ENCODE measurements at places on chromosomes 12 and 14.

- peaks cover 10% of the 10 kb centered on the region for H3K4me1 ChIP-seq
- H3K4me3 ChIP-seq: no peak overlapping the region
These were observed 20.0 kb upstream of the BCL7A start for GRCh38 chr12:122001466-122002209.

GRCh38 chr12:128265566-128265965 is 1.4 kb upstream of the TMEM132C start:
- DNase-seq: no peak
- H3K4me1 ChIP-seq: no peaks in the 10 kb centered on the region
- H3K36me3 ChIP-seq: no peaks in the 10 kb centered on the region
- no peaks in the 10 kb centered on the region for H3K27me3 ChIP-seq
- H3K27ac ChIP-seq: no peak overlapping the region

DNA sequence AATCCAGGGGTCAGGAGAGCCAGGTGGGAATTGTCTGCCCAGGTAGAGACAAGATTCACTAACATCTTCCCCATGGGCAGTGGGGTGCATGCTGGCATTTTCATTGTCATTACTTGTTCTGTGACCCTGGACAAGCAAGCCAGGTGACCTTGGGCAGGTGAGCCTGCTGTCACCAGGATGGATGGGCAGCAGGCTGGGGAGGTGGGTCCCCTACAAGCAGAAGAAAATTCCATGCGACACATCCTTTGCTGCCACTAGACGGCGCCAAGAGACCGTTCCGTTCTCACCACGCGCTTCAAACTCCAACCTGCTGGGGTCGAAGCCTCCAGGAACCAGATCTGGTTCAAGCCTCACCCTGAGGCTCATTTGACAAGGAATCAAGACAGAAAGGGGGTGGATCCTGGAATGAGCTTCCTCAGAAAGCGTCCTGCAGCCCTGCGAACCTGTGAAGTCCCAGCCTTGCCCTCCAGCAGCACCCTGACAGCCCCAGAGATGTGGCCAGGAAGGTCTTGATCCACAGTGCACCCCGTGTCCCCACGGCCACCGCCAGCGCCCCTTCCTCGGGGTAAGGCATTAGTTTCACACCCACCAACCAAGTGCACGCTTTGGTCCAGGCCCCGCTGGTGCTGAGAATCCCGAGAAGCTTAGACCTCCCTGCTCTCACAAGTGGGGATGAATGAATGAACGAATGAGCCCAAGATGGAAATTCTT is 3.2 kb upstream of the DYNC1H1 start:
- no peaks in the 10 kb centered on the region for H3K27me3 ChIP-seq
- no peaks in the 10 kb centered on the region for H3K36me3 ChIP-seq
- no peak overlapping the region for H3K4me3 ChIP-seq
- no peak overlapping the region for H3K27ac ChIP-seq

GRCh38 chr12:12903642-12904609 is 12.6 kb downstream of the GPRC5A start:
- no peak overlapping the region for H3K27ac ChIP-seq
- no peak overlapping the region for H3K4me3 ChIP-seq
- peaks cover 17% of the 10 kb centered on the region for H3K4me1 ChIP-seq
- no peaks in the 10 kb centered on the region for H3K36me3 ChIP-seq
- H3K27me3 ChIP-seq: no peaks in the 10 kb centered on the region

DNA sequence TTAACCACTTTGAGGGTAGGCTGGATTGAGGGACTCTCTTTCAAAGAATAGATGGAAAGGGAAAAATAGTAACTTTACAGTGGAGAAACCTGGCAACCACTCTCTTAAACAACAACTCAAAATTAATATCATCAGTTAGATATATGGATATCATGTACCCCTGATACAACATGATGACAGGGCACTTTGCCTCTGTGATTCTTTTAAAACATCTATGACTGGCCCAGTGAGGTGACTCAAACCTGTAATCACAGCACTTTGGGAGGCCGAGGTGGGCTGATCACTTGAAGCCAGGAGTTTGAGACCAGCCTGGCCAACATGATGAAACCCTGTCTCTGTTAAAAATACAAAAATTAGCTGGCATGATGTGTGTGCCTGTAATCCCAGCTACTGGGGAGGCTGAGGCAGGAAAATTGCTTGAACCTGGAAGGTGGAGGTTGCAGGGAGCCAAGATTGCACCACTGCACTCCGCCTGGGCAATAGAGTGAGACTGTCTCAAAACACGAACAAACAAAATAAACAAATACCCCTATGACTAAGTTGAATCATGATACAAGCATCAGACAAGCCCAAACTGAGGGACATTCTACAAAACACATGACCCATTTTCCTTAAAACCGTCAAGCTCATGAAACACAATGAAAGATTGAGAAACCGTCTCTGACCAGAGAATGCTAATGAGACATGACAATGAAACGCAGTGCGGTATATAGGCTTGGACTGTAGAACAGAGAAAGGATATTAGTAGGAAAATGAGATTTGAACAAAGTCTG is 26.4 kb upstream of the SLC7A8 start:
- no peaks in the 10 kb centered on the region for H3K4me1 ChIP-seq
- no peaks in the 10 kb centered on the region for H3K27me3 ChIP-seq
- no peak for DNase-seq
- H3K36me3 ChIP-seq: no peaks in the 10 kb centered on the region
- no peak overlapping the region for H3K4me3 ChIP-seq

GRCh38 chr12:79844693-79845092 is 90.2 kb downstream of the PPP1R12A start:
- DNase-seq: no peak
- peaks cover 10% of the 10 kb centered on the region for H3K4me1 ChIP-seq
- no peak overlapping the region for H3K27ac ChIP-seq
- no peak overlapping the region for H3K4me3 ChIP-seq
- no peaks in the 10 kb centered on the region for H3K36me3 ChIP-seq
- H3K27me3 ChIP-seq: no peaks in the 10 kb centered on the region

Measured in ovary (tissue), 10 donors.